ENCODE measurements at places on chromosomes 1 and 21. TPM values are rescaled to one million over a fixed set of nuclear protein-coding genes. Genes with fewer than 3 reads are reported as not detected.

CAPZB gene
- 137 TPM for total RNA-seq

PRDM16 gene
- 0.26 TPM for total RNA-seq

ADCY10 gene
- 0.48 TPM for total RNA-seq

LRRC71 gene
- total RNA-seq: not detected

HTR6 gene
- not detected for total RNA-seq

C1orf21 gene
- total RNA-seq: 22.5 TPM

ATP6V1G3 gene
- not detected for total RNA-seq

CACNA1S gene
- total RNA-seq: not detected

TNFRSF14 gene
- 102 TPM for total RNA-seq

All from uterus (tissue), 4 donors.